Umbilical cord (tissue), 2 donors: ENCODE measurements at places on chromosomes 11 and 22. TPM values are rescaled to one million over a fixed set of nuclear protein-coding genes. Genes with fewer than 3 reads are reported as not detected.

DNA sequence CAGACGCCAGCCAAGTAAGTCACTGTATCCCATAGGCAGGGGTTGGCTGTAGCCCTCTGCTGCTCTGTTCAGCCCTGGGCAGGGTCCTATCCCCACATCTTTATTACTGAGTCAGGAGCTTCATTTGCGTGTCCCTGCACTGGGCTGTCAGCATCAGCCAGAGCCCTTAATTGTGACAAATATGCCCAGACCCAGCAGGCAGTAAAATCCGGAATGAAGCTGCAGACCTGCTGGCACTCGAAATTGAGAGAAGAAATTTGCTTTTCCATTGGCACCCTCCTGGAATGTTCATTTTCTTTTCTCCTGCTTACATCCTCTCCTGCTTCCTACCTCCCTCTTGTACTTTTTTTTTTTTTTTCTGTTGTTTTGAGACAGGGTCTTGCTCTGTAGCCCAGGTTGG is 43.8 kb downstream of the CEP164 start:
- no peak for DNase-seq

DNA sequence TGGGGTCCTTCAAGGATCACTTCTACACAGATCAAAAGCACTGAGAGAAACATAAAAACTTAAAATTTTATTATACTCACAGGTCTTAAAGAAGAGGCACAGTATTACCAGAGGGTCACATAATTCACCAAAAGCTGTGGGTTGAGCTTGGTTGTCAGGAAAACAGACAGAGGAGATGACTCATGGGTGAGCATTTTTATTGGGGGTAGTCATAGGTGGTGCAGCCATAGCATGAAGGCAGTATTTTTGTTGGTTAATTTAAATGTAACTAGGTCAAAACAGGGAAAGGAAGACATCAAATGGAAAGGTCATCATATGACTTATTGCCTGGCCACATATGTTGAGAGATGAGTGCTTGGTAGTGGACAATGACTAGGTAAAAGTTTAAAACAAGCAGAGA is 24.2 kb downstream of the OR5B17 start:
- no peak for DNase-seq

GRCh38 chr11:46601129-46601528 is 7.3 kb upstream of the AMBRA1 start:
- no peak for DNase-seq

- DNase-seq = no peak
Measured at GRCh38 chr11:127461241-127462064, 460.9 kb upstream of the KIRREL3 start.

DNA sequence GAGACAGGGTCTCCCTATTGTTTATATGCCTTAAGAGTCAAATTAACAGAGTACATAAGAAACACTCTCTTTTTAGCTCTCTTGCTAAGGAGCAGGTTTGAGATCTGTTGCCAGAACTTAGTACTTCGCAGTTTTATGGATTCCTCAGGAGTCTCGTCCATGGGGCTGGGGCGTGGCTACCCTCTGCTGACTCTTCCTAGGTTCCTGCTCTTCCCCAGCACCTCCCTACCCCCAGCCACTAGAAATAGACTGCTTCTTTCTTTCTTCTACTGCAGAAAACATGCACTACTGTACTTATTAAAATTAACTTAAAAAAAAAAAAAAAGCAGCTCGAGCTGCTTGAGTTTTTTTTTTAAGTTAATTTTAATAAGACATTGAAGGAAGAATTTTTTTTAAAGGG is 8.0 kb downstream of the FAM118B start:
- no peak for DNase-seq

- no peak for DNase-seq
Measured at GRCh38 chr22:50264104-50264745, 2.7 kb upstream of the MAPK12 start.

GRCh38 chr11:108007819-108008218 is 879 bp upstream of the CUL5 start:
- DNase-seq = no peak

DNA sequence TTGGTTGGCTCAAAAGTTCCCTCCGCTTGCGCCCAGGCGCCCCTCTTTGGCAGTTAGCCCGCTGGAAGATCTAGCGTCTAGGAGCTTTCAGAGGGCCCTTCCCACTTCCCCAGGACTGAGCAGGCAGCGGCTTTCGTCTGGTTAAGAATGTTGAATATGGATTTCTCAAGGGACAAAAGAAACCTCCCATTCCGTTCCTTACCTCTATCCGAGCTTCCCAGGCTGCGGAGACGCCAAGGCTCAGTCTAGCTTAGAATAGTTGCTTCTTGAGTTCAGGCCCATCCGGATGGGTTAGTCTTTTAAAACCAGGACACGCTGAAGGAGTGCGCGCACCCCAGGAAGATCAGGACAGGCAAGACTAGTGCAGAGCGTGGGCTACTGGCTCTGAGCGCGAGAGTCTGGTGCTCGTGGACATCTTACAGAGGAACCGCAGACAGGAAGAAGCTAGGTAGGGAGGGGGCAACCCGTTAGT is 1.6 kb downstream of the NELL1 start:
- no peak for DNase-seq

- DNase-seq = no peak
Measured at GRCh38 chr22:36226189-36226588, 13.1 kb downstream of the APOL2 start.

GRCh38 chr11:16610738-16611388 is 127.6 kb upstream of the C11orf58 start:
- no peak for DNase-seq

- peak; percentile 25 for DNase-seq
Measured at GRCh38 chr11:95698676-95699557, 90.7 kb downstream of the FAM76B start.

DNA sequence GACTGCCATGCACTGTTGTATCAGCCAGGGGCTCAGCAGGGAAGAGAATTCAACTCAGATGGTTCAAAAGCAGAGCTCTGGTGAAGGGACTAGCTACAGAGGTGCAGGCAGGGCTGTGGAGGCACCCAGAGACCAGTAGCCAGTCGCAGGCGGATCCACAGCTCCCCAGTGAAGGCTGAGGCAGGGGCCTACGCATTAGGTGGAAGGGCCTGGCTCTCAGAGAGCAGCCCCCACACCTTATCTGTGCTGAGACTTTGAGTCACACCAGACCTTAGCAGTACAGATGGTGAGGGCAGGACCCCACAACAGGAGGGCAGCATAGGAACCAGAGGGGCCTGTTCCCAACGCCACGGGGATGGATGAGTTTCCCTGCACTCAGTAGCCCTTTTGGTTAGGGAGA is 189.6 kb downstream of the DSCAML1 start:
- DNase-seq = no peak

DNA sequence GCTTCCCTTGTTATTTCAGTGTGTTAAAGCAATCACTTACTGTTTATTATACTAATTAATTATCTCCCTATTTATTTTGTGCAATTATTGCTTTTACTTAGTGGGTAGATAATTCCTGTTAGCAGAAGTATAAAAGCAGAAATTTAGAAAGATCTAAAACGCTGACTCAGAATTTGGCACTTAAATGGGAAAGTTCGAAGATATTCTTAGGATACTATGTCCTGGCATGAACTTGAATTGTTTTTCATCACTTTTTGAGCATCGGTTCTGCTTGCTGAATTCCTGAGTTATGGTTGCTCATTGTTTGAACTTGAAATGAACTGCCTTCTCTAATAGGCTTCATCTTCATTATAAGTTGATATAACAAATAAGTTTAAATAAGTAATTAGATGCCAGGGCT is 325.4 kb downstream of the JRKL start:
- DNase-seq = no peak

DNA sequence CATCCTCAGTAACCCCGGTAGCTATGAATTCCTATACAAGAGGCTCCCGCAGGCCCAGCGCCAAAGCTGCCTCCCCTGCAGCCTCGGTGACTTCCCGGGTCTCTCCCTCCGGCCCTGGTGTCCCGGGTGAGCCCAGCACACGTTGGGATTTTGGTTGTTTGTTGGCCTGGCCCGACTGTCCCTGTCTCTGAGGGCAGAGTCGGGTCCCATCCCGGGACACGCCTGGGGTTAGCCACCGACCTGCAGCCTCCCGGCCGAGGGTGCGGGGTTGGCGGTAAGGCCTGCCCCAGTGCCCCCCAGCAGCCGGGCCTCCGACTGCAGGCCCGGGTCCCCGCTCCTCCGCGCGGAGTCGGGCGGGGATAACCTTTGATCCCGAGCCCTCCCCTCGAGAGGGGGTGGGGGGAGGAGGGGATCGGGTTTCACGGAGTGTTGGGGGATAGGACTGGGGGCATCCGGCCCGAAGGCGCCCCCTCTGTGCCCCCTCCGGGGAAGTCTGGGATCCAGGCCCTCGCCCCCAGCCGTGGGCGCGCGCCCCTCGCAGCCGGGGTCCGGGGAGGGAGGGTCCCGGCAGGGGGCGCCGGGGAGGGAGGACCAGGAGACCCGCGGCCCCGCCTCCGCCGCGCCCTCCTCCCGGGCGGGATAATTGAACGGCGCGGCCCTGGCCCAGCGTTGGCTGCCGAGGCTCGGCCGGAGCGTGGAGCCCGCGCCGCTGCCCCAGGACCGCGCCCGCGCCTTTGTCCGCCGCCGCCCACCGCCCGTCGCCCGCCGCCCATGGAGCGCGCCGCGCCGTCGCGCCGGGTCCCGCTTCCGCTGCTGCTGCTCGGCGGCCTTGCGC is at the start of gene FBLN1:
FBLN1 (plus strand) TSS at position 669 of the 835 bp plus-strand sequence; CDS start at position 772, 103 bp downstream.
- DNase-seq = peak; percentile 86

GRCh38 chr11:66123902-66124301 is 53.8 kb downstream of the PACS1 start:
- DNase-seq = no peak

- no peak for DNase-seq
Measured at GRCh38 chr11:92976681-92977080, 7.2 kb downstream of the MTNR1B start.

Gene TMEM126A
- 20.2 TPM for total RNA-seq

Gene EIF3F
- 96.3 TPM for total RNA-seq

Gene OR10AG1
- 3.4 TPM for total RNA-seq

Gene PNPLA3
- total RNA-seq = 0.48 TPM

Gene HOATZ
- 0.72 TPM for total RNA-seq

Gene NPTXR
- total RNA-seq = 3.9 TPM

Gene MMP7
- total RNA-seq = 23.8 TPM

Gene DGCR6L
- total RNA-seq = 40.0 TPM

Gene LRRC10B
- not detected for total RNA-seq
